CD4-positive, alpha-beta T cell treated with Interleukin-12 subunit alpha and Interleukin-12 subunit beta, for 1 hour (primary cell): ENCODE measurements at places on chromosomes 11 and 22.

- DNase-seq, result no peak
These were observed 22.7 kb upstream of the P2RY2 start for GRCh38 chr11:73195191-73196007.

GRCh38 chr11:119376197-119376847, 5.2 kb downstream of the USP2 start:
- no peak for DNase-seq

- DNase-seq, result no peak
These were observed 59.5 kb upstream of the PRSS23 start for GRCh38 chr11:86740628-86741483.

GRCh38 chr11:3341298-3341697, 37.6 kb downstream of the ZNF195 start:
- peak; percentile 63 for DNase-seq

DNA sequence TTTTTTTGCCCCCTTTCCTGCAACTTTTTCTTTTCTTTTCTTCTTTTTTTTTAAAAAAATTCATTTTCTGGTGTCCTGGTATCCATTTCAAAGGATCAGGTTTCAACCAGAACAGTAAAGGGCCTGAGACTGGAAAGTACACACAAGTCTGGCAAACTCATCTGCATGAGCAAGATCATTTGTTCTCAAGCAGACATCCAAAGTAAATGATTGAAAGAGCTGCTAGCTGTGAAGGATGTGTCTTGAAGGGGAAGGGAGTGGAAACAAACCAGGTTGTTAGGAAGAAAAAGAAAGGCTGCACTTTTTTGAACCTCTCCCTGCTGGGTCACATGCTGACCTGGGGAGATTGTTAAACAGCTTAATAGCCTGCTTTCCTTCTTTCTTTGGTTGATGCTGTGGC, 5.3 kb downstream of the YAP1 start:
- no peak for DNase-seq

DNA sequence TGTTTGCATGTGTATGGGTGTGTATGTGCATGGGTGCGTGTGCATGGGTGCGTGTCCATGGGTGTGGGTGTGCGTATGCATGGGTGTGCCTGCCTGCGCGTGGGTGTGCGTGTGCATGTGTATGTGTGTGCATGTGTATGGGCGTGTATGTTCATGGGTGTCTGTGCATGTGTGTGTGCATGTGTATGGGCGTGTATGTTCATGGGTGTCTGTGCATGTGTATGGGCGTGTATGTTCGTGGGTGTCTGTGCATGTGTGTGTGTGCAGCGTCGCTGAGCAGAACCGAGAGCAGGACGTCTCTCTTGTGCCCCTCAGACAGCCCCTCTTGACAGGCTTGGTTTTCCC, 13.9 kb downstream of the IL17REL start:
- DNase-seq, result no peak

GRCh38 chr22:33883561-33883960, 36.7 kb downstream of the LARGE1 start:
- no peak for DNase-seq

DNA sequence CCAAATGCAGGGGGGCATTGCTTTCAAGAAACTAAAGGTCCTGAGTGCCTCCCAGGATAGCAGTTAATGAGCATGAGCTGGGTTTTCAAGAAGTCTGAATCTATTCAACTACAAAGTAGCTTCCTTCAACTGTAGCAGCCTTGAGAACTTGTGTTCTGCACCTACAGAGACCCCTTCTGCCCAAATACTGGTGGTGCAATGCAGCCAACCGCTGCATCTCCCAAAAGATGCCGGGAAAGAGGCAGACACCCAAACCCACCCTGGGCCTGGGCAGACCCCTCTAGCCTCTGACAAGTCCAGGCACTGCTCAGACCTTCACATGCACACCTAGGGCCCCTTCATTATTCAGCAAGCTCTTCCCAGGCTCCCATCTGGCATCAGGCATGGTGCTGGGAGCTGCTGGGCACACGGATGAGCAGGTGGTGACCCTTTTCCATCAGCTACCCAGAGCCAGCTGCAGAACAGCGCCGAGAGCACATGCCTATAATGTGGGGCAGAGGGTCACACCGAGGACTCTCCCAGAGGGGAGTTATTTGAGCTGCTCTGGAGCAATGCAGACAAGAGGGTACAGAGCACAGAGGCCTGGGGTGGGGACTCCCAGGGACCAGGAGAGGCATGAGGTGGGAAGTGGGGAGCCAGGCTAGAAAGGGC, 44.9 kb upstream of the ETS1 start:
- DNase-seq, result peak; percentile 65

DNA sequence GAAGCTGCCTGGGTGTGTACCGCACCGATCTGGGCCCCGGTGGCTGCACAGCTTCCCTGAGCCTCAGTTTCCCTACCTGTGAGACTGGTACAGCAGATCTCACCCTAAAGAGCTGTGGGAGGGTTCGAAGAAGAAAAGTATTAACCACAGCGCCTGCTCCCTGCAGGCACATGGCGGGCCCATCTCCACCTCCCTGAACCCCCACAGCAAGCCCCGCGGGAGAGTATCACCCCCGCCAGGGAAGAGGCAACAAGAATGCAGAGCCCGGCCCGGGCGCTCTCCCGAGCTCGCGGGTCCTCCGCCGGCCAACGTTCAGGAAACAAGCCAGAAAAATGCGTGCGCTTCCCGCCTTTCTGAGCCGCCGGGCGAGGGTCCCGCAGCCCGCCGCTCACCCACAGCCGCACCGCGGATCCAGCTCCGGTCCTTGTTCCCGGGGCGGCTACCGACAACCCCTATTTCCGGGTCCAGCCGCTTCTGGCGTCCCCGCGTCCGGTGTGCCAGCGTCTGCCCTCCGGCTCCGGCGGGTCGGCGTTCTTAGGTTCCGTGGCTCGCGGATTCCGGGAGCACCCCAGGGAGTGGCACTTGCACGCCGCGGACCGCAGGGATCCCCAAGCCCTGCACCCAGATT, at the start of gene TOP3B:
Gene TOP3B, minus strand, starts transcription at position 450 of the 628 bp plus-strand sequence. CDS start 7,078 bp downstream, outside the sequence.
- DNase-seq, result peak; percentile 81

GRCh38 chr11:73246303-73246702, 25.8 kb upstream of the P2RY6 start:
- DNase-seq, result no peak

GRCh38 chr22:24059121-24059520, 48.0 kb downstream of the CABIN1 start:
- DNase-seq, result no peak

GRCh38 chr11:1762537-1763302, 1.0 kb downstream of the CTSD start:
- no peak for DNase-seq

DNA sequence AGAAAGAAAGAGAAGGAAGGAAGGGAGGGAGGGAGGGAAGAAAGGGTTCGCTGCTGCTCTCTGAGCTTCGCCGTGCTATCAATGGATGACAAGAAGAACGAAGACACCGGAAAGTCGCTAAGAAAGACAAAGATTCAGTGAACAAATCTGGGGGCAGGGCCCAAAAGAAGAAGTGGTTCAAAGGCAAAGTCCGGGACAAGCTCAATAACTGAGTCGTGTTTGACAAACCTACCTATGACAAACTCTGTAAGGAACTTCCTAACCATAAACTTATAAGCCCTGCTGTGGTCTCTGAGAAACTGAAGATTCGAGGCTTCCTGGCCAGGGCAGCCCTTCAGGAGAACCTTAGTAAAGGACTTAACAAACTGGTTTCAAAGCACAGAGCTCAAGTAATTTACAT, 2.9 kb upstream of the TTLL1 start:
- no peak for DNase-seq

DNA sequence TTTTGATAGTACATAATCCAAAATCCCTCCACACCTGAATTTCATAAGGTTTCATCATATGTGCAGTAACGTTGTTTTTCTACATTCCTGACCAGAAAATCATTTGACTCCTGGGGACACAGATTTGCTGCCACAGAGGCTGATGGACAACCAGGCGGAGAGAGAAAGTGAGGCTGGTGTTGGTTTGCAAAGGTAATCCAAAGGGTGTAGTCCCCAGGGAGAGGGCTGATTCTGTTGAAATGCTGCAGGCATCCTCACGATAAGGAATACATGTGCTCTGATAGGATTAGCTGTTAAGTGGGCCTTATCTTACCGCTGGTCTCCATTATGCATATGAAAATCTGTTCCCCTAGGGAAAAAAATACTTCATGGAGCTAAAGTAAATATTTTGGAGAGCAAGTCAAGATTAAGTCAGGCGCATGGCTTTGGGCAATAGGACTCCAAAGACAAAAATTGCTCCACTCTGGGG, 8.1 kb downstream of the APOL6 start:
- no peak for DNase-seq

GRCh38 chr22:23862103-23862502, 4.4 kb downstream of the SLC2A11 start:
- DNase-seq, result peak; percentile 40

DNA sequence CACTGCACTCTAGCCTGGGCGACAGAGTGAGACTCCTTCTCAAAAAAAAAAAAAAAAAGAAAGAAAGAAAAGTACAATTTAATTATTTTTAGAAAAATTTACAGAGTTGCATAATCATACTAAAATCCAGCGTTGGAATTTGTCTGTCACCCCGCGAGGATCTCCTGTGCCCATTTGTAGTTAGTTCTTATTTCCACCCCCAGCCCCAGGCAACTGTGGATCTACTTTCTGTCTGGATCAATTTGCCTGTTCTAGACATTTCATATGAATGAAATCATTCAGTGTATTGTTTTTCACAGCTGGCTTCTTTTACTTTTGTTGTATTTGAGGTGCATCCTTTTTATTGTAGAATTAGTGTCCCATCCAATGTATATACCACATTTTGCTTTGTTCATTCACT, 102.6 kb upstream of the RASSF10 start:
- no peak for DNase-seq

- no peak for DNase-seq
These were observed 19.9 kb upstream of the CTSC start for GRCh38 chr11:88357323-88358039.

DNA sequence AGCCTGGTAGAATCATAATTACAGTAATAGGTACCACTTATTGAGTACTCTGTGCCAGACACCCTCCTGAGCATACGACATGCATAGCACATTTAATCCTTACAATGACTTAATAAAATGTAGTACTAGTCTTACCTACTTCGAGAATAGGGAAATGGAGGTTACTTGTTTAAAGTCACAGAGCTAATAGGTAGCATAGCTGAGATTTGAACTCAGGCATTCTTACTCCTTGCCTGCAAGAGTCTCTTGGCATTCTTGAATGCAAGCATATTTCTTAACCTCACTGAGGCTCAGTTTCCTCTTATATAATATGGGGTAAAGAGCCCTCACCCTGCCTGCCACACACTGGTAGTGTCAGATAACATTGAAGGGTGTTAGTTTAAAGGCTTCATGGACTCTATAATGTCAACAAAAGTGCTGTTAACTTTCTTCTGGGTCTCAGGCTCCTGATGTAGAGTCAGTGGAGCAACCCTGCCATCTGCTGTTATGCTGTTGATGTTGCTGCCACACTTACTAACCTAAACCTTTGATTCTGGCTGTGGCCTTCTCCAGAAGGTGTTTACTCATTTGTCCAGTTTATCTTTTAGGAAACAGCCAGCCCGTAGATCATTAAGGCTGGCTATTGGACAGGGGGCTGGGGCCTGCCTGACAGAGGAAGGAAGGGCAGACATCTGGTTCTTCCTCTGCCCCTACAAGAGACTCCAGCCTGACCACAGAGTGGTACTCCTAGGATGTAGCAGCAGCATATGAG, 18.9 kb downstream of the LIMK2 start:
- DNase-seq, result peak; percentile 71

DNA sequence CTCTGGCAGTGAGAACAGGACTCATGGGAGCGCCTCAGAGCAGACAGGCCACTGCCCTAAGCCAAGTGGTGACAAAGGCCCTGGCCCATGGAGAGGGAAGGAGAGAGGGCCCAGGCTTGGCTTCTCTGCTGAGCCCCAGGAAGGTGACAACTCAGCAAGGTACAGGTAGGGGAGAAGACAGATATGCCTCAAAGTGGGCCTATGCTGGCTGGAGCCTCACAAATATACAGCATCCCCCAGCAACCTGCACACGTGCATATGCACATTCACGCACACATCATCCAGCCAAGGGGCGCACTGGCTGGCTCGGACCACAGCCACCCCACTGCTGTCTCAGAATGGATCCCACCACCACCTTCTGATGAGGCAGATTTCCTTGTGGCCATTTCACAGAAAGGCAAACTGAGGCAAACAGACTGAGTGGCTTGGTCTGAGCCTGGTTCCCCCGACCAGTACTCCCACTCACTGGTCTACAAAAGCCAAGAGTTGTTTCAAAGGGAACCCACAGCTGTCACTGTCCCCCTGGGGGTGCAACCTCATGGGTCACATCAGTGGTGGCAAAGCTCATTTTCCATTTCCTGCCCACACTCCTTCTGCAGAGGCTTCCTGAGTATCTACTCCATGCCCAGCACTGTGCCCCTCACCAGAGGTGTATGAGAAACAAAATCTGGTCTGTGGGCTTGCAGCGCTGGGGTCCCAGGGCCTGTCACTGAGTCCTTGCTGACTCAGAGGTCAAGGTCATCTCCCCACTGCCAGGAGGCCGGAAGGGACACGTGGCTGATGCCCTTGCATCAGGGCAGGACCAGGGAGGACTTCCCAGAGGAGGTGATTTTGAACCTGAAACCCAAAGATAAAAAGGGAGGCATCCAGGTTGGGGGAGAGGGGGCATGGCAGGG, 67.3 kb upstream of the PRR5 start:
- no peak for DNase-seq

GRCh38 chr11:1522081-1522424, 35.5 kb upstream of the MOB2 start:
- DNase-seq, result no peak

DNA sequence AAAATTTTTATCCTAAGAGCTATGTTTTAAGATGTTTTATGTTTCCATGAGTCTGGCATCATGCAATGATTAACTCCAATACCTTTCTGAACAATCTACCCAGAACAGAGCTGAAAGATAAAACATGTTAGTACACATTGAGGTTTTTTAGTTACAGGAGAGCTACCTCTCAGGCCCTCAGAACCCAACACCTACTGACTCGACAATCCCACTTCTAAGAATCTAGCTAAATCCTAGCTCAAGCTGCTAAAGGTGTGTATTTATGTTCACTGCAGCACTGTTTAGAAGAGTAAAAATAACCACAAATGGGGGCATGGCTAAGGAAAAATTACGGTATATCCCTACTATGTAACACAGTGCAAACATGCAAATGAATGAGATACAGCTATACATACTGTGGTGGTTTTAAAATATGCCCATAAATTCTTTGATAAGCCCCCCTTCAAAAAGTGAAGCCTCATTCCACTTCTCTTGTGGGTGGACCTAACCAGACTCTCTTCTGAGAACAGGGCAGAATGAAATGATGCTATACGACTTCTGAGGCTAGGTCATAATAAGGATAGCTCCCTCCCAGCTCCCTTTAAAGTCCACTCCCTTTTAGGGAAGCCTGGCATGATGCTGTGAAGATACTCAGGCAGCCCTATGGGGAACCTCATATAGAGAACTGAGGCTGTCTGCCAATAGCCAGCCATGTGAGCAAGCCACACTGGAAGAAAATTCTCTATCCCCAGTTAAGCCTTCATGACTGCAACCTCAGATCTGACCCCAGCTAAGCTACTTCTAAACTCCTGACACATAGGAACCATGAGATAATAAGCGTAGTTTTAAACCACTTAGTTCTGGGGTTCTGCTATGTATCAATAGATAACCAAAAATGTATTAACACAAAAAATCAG, 29.5 kb downstream of the TMEM123 start:
- DNase-seq, result no peak
